ENCODE measurements at places on chromosomes 1 and 21.

- DNase-seq: no peak
Measured at GRCh38 chr1:230745071-230745470, 2.1 kb upstream of the CAPN9 start.

- no peak for DNase-seq
Measured at GRCh38 chr1:189021577-189021976, 1456.1 kb downstream of the BRINP3 start.

- DNase-seq: no peak
Measured at GRCh38 chr1:206582971-206583706, 29.1 kb downstream of the EIF2D start.

DNA sequence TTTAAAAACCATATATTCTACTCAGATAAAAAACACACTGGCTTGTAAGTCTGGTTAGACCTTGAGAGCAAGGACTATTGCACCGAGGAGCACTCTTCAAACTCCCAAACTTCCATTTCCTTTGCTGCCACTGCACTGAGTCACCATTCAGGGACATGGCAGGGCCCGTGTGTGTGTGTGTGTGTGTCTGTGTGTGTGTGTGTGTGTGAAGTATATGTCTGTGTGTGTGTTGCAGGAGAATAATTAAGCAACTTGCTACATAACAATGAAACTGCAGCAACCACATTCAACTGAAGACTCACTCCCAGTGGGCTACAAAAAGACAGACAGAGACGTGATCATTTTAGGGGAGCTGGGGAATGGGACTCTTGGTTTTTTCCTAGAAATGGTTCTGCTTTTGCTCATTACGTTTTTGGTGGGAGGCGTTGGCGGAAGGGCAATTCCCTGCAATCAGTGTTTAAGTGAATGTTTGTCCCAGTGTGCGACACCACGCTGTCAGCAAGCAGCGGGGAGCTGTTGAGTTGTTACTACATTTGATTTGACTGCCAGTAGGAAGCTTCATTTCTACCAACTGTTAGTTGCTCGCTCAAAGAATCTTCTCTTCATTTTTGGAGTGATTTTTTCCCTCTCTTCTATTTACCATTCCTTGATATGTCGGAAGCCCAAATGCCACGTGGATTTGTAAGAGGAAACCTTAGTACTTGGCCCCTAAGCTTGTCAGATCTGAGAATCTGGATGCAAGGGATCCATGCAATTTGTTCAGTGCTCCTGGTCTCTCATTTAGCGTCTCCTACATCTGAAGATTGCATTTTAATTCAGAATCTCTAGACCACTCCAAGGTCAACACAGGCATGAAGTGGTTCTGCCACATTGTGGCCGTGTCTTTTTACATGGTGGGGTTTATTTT lies 36.1 kb downstream of the ESRRG start:
- no peak for DNase-seq

- peak; percentile 36 for DNase-seq
Measured at GRCh38 chr1:166166698-166167571, at the start of gene FAM78B. TSS of gene FAM78B (minus strand) at chr1:166167001. CDS start at chr1:166166248, 753 bp downstream.

- DNase-seq: no peak
Measured at GRCh38 chr1:2469103-2469940, 6.8 kb upstream of the PLCH2 start.

DNA sequence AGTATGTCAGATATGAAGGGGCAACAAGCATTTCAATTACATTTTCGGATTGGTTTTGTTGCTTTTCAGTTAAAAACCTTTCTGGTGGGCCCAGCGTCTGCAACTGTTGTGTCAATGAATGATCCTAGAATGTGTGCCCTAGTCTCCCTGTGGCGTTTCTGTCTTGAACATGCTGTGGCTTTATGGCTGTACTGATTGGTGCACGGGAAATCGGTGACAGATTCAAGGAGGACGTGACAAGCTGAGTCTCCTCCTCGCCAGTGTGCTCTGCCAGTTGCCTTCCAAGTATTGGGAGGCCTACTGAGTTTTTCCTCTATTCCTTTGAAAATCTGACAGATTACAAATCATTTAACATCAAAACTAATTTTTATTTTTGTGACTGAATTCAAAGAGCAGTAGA lies 127.6 kb downstream of the ZP4 start:
- DNase-seq: no peak

DNA sequence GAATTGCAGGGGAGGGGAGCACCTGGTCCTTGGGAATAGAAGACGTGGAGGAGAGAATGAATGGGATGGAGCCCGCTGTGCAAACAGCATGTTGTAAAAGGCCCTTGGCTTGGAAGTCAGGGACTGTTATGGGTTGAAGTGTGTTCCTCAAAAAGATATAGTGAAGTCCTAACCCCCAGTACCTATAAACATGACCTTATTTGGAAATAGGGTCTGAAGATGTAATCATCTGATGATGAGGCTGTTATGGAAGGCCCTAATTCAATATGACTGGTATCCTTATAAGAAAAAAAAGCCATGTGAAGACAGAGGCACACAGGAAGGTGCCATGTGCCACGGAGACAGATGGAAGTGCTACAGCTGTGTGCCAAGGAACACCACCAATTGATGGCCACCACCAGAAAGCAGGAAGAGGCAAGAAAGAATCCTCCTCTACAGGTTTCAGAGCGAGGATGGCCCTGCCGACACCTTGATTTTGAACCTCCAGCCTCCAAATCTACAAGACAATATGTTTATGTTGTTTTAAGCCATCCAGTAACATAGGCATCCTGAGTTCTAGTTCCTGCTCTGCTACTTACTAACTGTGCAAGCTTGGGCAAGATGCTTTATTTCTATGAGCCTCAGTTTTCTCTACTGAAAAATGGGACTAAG lies 51.2 kb downstream of the LRRN2 start:
- no peak for DNase-seq

Measured in activated T-helper 1 cell treated with anti-CD3 and anti-CD28 coated beads, Interleukin-12 subunit alpha, Interleukin-12 subunit beta, Interleukin-2, Interleukin-4 antibody, amounts not matched to agents 30 ng/mL and 10 ng/mL and 1 ng/mL, durations not matched to agents 14 hours and 24 hours and 36 hours (primary cell).